ENCODE measurements at places on chromosomes 16 and 17.

DNA sequence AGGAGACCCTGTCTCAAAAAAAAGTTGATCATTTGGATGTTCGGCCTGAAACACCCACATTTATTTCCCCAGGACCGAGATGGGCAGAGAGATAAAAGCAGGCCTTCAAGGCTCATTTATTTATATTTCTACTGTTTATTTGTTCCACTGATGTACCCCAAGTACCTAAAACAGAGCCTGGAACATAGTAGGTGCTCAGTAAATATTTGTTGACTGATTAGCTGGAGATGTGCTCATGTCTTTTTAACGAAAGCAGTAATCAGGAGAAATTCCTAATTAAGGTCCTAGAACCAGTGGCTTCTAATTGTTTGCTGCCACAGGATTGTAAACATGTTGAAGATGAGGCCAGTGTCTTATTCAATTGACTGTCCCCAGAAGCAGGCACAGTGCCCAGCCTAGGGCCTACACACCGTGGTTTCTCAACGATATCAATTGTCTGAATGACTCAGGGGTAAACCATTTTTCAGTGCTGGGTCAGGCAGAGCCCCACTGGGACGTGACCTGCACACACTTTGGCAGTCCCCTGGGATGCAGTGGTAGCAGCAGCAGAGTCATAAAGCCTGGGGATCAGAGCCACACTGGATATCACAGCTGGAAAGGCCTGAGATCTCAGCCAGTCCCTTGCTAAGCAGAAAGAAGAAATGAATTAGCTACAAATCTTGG, 34.8 kb downstream of the SOST start:
- no peak for DNase-seq

- no peak for DNase-seq
These were observed 3.0 kb downstream of the APPBP2 start for GRCh38 chr17:60522889-60523626.

GRCh38 chr17:32819035-32819434, 57.9 kb downstream of the MYO1D start:
- no peak for DNase-seq

- DNase-seq = no peak
These were observed 34.6 kb upstream of the CCDC182 start for GRCh38 chr17:57779706-57780105.

DNA sequence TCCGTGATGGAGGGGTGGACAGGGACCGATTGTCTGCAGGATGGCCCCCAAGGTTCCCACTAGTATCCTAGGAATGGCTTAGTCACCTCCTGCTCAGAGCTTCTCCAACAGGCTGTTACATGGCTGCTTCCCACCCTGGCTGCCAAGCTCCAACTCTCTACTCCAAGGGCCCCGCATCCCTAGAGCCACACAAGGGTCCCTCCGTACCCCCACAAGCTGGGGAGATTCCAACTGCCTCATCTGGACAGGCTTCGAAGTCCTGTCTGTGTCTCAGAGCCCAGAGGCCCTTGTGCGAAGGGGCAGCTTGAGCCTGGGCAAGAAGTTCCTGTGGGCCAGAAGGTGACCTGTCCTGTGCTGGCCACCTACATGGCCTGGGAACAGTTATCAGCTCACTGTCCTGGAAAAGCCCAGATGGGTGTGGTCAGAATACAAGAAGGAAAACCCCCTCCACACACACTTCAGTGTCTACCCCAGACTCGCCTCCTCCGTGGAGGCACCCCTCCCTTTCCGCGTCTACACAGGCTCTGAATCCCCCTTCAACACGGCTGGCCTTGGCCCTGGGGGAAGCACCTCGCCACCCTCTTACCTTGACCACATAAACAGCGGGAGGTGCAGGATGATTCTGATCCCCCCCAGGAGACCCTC, 586 bp downstream of the MEAK7 start:
- DNase-seq = no peak

- no peak for DNase-seq
These were observed 229.5 kb downstream of the PRKCA start for GRCh38 chr17:66531851-66532295.

DNA sequence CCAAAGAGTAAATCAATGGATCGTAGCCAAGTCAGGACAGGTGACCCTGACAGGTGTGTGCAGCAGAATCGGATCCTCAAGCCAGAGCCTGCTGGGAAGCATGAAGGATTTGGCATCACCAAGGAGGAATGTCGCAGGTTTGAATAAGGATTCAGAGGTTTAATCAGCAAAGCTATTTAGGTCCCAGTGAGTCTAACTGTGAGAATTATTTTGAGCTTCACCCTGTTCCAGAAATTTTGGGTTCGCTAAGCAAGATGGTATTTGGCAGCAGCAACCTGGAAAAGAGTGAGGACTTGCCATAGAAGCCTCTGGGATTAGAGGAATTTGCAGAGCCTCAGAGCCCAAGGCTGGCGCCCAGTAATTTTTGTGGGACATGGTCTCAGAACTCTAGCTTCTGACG, 173.0 kb downstream of the CCDC182 start:
- DNase-seq = no peak

DNA sequence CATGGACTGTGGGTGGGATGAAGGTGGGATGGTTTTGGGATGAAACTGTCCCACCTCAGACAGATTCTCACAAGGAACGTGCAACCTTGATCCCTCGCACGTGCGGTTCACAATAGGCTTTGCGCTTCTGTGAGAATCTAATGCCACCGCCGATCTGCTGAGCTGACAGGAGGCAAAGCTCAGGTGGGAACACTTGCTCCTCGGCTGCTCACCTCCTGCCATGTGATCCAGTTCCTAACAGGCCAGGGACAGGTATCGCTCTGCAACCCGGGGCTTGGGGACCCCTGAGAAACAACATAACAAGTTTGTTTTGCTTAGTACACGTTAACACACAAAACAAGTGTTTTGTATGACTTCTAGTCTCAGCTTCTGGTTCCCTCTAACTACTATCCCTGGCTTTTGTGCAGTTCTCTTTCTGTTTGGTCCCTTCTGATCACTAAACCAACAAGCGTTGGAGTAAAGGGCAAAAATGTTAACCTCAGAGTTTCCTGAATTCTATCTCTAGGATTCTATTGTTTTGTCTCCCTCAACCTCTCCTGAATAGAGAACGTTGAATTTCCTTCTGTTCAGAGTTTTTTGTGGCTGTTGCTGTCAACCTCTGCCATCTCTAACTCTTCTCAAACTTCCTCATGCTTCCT, 7.8 kb upstream of the KRTAP3-1 start:
- no peak for DNase-seq

DNA sequence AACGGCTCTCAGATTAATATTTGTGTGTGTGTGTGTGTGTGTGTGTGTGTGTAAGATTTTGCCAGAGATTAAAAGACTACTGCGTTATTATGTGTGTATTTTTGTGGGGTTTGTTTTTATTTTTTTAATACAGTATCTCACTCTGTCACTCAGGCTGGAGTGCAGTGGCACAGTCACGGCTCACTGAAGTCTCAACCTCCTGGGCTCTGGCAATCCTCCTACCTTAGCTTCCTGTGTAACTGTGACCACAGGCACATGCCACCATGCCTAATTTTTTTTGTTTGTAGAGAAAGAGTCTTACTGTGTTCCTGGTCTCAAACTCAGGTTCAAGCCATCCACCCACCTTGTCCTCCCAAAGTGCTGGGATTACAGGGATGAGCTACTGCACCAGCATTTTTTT, 87.2 kb downstream of the CYB561 start:
- no peak for DNase-seq

GRCh38 chr17:2724784-2725164, 13.2 kb upstream of the CLUH start:
- DNase-seq = no peak

DNA sequence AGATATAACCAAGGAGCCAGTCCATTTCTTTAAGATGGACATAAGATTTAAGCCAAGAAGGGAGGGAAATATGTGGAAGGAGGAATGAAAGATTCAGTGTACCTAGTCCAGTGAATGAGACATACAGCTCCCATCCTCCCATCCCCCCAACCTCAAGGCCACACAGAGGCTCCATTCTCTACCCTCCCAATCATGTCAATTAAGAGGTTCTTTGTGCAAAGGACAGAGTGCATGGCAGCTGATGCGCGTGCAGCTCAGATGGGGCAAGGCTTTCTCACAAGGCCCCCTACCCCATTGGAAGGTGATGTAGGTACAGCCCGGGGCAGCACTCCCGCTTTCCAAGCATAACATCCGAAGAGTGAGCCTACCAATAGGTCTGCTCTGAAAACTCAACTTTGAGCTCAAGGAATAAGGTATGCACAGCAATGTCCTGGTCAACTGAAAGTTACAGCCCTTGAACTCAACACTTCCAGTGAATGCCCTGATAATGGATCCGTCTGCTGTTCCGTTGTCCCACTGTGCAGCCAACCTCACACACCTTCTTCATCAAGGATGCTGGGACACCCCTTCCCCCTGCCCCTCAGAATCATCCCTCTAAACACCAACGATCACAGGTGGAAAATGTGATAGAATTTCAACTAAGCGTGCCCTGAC, 458.1 kb downstream of the SOX9 start:
- no peak for DNase-seq

DNA sequence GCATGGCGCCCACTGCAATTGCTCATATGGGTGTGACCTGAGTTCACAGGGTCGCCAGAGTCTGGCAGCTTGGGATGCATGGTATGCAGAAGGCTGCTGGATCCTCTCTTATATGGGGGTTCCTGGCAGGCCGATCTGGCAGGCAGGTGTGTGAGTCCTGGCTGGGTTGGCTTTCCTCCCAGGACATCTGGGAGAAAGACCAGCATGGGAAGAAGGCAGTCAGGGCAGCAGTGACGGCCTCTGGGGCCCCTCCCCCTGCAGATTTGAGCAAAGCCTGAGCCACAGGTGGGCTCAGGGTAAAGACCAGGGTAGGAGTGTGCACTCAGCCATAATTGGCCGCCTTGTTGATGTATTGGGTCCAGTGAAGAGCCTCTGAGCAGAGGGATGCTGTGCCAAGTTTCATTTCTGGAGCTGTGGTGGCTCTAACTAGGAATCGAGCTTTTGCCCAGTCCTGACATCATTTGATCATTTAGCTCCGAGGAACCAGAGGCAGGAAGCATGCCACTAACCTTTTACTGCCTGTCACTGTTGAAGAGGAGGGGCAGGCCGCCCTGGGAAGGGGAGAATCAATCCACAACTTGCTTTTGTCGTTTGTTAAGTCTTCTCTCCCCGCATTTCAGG, 174.3 kb downstream of the CCDC182 start:
- no peak for DNase-seq

DNA sequence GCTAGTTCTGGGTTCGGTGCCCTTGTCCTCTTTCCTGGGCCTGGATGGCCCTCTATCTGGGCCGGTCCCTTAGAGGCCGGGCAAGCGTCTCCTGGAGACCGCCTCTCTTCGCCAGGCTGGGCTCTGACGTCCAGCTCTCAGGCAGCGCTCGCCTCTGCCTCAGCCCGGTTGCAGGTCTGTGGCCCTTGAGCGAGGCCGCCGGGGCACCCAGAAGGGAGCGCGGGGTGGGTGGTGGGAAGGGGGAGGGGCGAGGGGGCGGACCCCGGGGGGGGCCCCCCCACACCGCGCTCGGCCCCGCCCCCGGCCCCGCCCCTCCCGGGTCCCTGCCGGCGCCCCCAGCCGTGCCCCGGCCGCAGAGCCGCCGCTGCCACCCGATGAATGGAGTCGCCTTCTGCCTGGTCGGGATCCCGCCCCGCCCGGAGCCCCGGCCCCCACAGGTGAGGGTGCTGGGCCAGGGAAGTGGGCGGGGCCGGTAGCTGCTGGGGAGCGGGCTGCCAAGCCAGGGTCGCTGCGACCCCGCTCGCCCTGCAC, at the start of gene ARHGAP23:
TSS of gene ARHGAP23 (plus strand) at position 353 of the 531 bp plus-strand sequence. CDS start at position 375, 22 bp downstream.
- DNase-seq = peak; percentile 5

DNA sequence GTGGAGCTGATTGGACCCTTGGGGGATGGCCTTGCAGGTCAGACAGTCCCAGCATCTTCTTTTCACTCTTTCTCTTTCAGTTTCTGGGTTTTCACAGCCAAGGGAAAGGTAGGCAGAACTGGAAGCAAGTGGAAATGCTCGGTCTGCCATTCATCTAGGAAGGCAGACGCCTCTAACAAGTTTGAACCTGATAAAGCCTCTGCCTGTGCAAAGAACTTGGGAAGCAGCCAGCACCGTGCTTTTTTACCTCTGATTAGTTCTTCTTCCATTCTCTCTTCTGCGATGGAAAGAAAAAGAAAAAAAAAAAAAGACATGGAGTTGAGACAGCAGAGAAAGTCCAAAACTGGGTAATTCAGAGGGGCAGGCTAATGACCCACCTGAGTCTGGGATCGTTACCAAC, 997.8 kb upstream of the EEF2KMT start:
- DNase-seq = no peak

DNA sequence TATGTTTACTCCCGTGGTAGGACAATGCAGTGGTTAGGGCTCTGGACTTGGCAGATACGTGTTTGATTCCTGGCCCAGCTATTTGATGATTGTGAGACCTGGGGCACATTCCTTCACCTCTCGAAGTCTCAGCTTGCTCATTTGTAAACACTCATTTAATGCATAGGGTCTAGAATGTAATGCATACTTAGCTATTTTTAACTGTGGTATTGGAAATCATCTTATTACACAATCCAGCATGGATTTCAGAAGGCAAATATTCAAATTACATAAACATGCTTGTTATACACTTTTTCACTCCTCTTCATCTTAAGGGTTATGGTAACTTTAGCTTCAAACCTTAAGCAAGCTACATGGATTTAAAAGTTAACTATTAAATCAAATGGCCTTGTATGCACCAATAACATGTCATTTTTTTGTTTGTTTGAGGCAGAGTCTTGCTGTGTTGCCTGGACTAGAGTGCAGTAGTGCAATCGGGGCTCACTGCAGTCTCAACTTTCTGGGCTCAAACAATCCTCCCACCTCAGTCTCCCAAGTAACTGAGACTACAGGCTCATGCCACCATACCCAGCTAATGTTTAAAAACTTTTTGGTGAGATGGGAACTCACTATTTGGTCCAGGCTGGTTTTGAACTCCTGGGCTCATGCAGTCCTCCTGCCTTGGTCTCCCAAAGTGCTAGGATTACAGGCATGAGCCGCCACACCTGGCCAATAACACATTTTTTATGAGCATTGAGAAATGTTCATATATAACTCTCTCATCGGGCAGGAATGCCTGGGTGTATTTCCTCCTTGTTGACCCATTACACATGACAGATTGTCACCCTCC, 52.5 kb downstream of the VAT1L start:
- DNase-seq = no peak

DNA sequence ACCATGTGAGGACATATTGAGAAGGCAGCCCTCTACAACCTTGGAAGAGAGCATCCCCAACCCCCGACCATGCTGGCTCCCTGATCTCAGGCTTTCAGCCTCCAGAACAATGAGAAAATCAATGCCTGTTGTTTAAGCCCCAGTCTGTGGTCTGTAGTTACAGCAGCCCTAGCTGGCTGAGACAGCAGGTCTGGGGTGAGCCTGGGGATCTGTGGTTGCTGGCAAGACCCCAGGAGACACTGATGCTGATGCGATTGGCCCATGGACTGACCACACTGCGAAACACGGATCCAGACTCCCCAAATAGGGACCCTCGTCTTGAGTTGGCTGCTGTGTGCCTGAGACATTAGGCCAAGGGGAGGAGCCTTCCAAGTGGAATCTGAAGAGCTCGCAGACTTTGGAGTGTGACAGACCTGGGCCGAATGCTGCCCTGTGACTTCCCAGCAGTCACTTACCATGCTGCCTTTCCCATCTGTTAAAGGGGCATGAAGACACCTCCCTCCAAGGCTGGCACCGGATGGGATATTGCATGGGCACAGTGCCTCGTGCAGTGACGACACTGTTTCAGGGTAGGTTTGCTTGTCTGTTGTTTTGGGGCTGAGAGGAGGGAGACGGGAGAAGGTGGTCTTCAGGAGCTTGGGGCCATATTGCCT, 147.8 kb upstream of the RPL38 start:
- DNase-seq = no peak
